ENCODE measurements at places on chromosomes 12 and 14. TPM values are rescaled to one million over a fixed set of nuclear protein-coding genes. Genes with fewer than 3 reads are reported as not detected.

DNA sequence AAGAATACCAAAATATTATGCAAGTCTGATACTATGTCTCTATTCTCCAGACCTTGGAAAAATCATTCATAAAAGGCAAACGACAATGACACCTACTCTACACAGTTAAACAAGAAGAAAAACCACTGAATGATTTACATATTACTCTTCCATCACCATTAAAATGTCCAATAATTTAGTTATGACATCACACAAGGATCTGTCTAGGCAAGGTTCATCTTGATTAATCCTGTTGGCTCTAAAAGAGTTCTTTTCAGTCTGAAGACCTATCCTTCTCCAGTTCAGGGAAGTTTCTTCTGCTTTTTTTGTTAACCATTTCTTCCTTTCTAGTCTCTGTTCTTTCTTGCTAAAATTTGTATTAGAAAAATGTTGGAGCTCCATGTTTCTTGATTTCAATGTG lies 64.0 kb downstream of the OSBPL8 start:
- no peaks in the 10 kb centered on the region for H3K4me1 ChIP-seq
- no peak overlapping the region for H3K4me3 ChIP-seq
- no peaks in the 10 kb centered on the region for H3K36me3 ChIP-seq
- H3K27me3 ChIP-seq = no peaks in the 10 kb centered on the region
- H3K27ac ChIP-seq = no peak overlapping the region

DNA sequence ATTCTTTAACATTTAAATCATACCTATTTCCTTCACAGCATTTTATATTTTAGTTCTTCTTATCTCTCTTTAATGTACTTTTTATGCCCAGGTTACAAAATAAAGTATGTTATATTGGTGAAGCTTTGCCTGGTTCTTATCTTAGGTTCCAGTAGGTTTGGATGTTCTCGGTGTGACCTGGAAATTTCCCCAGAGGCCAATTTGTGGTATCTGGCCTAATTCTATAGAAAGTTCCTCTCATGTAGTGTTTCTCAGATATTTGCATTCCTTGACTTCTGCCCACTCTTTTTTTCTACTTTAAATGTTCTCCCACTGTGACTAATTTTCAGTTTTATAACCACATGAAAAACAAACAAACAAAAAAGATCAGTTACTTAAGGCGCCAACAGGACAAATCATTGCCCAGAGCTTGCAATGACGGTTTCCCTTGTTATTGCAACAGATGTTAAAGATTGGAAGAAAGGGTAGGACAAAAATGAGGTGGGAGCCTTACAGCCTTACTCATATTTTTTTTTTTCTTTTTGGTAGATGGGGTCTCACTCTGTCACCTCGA lies 41.2 kb upstream of the PPM1H start:
- no peaks in the 10 kb centered on the region for H3K27me3 ChIP-seq
- no peak for DNase-seq
- H3K4me1 ChIP-seq = peaks cover 4% of the 10 kb centered on the region
- no peak overlapping the region for H3K27ac ChIP-seq
- H3K4me3 ChIP-seq = no peak overlapping the region

GRCh38 chr14:83041224-83041623 lies 1507.6 kb upstream of the SEL1L start:
- no peaks in the 10 kb centered on the region for H3K36me3 ChIP-seq
- H3K4me1 ChIP-seq = no peaks in the 10 kb centered on the region
- no peak for DNase-seq

DNA sequence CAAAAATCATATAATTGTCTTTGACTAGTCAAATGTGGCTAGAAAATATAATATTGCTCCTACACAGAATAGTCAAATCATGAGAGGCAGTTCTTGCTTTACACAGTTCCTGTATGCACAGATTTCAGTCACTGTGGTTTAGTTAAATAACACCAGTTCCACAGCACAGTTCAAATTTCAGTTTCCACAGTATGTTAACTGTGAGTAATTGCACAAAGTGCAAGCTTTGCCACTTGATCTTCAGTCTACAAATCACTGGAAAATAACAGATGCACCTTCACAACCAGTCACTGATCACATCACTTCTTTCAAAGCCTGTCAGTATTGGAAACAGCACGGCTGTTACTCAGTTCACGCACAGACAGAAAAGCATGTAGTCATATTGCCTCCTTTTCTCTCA lies 38.7 kb downstream of the KCNH5 start:
- H3K36me3 ChIP-seq = no peaks in the 10 kb centered on the region
- H3K4me1 ChIP-seq = no peaks in the 10 kb centered on the region
- no peak overlapping the region for H3K4me3 ChIP-seq
- no peak for DNase-seq

- H3K27me3 ChIP-seq = no peaks in the 10 kb centered on the region
- no peak overlapping the region for H3K27ac ChIP-seq
- no peaks in the 10 kb centered on the region for H3K36me3 ChIP-seq
- H3K4me1 ChIP-seq = no peaks in the 10 kb centered on the region
- DNase-seq = no peak
Measured at GRCh38 chr12:107526555-107527180, 158.9 kb upstream of the PWP1 start.

DNA sequence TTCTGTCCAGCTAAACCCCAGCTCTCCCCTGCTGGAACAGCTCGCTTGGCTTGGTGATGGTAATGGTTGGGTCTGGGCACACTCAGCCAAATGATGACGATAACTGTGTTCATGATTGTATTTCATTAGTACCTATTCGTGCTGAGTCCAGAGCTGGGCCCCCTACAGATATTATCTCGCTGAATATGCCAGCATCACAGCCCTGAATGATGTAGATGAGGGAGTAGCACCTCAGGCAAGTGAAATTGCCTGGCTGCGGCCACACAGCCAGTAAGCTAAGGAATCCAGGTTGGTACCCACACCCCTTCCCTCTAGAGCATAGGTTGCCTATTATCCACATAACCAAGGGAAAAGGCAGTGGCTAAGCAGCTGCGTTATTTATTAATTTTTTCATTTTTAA lies 163.5 kb downstream of the KTN1 start:
- no peak overlapping the region for H3K27ac ChIP-seq
- peaks cover 8% of the 10 kb centered on the region for H3K4me1 ChIP-seq
- H3K4me3 ChIP-seq = no peak overlapping the region
- no peaks in the 10 kb centered on the region for H3K27me3 ChIP-seq
- DNase-seq = no peak
- no peaks in the 10 kb centered on the region for H3K36me3 ChIP-seq

GRCh38 chr12:122665349-122665748 lies 37.8 kb downstream of the HCAR2 start:
- DNase-seq = no peak
- H3K27me3 ChIP-seq = no peaks in the 10 kb centered on the region
- H3K4me3 ChIP-seq = no peak overlapping the region
- H3K4me1 ChIP-seq = no peaks in the 10 kb centered on the region

DNA sequence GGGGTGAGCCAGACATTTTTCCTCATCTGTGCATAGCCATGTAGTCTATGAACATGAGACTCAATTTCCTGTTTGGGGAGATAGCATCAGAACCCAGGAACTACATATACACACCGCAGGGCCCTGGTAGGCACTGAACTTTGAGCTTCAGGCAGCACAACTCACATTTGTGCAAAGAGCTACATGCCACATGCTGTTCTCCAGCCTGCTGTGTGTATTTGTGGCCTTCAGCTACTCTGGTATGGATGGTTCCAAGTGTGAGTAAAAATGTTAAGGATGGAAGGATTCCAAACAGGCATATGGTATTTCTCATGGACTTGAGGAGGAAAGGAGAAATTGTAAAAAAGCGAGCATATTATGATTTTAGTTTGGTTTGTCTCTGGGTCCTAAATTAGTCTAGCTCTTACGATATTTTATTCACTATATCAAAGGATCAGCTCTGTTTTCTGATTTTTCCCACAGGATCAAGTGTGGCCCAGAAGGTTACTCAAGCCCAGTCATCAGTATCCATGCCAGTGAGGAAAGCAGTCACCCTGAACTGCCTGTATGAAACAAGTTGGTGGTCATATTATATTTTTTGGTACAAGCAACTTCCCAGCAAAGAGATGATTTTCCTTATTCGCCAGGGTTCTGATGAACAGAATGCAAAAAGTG lies 422.4 kb upstream of the OR4E1 start:
- no peaks in the 10 kb centered on the region for H3K36me3 ChIP-seq
- no peak for DNase-seq
- H3K27me3 ChIP-seq = peaks cover 17% of the 10 kb centered on the region
- no peak overlapping the region for H3K27ac ChIP-seq
- H3K4me3 ChIP-seq = no peak overlapping the region

DNA sequence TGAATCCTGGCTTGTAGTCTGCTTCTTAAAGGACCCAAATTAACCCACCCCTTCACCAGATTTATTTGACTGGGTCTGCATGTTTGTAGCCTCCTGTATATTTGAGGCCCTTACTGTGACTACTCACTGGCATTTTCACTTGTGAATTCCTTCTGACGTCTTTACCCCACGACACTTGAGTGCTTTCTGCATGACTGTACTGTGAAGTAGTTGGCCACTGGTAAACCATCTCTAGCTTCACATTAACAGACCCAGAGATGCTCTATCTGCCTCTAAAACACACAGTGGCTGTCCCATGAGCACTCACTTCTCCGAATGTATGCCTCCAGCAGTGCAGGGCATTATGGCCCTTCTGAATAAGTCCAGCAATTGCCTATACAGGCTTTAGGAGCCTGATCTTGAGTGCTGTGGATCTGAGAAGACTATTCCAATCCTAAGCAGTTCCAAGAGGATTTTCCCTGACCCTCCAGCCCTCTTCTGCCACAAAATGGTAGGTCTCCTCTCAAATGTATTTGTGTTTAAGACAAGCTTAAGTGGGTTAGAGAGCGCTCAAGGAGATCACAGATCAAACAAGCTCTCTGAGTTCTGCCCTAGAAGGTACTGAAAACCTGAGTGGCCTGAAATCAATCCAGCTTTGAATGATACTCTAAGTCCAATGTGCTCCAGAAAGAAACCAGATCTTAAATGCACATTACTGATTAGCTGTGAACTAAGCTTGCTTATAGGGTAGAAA lies 534.7 kb downstream of the RPS29 start:
- H3K27me3 ChIP-seq = no peaks in the 10 kb centered on the region
- H3K4me3 ChIP-seq = no peak overlapping the region
- H3K4me1 ChIP-seq = no peaks in the 10 kb centered on the region
- no peak for DNase-seq
- H3K27ac ChIP-seq = no peak overlapping the region

C12orf42 gene
- total RNA-seq = not detected

KRT73 gene
- total RNA-seq = not detected
